ENCODE measurements at places on chromosomes 2 and 18.

- DNase-seq: no peak
These were observed 10.7 kb downstream of the DPP4 start for GRCh38 chr2:162063281-162063680.

DNA sequence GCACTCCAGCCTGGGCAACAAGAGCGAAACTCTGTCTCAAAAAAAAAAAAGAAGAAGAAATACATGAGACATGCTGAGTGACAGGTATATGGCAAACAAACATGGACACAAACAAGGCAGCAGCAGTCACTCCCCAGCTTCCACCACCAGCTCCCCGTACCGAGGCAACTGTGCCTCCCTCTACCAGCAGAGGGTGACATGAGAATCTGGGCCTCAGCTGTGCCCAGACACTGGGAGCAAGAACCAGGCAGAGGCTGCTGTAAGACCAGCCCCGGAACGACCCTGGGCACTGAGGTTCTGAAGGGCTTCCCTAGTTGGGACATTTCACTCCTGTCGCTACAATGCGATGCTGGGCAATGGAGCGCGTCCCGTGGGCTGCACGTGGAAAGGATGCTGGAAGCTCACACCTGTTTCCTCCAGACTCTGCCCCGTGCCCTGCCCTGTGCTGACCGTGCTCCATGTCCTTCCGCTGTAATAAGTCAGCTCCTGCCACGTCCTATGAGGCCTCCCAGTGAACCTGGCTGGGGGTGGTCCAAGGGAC, 37.1 kb downstream of the BOK start:
- no peak for DNase-seq

DNA sequence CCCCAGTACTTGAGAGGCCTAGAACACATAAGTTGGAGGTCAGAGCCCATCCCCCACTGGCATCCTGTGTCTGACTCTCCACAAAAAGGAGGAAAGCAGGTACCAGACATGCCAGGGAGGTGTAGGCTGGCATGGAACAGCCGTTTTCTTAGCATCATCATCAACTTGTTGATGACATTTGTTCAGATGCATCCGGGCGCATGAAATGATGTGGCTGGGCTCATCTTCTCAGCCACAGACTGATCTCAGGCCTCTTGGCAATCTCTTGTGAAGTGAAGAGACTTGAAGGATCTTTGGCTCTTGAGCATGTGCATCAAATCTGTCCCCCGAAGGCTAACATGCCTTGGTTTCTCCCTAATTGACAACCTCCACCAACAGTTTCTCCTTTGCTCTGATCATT, 243.3 kb downstream of the TSN start:
- DNase-seq: no peak

- DNase-seq: peak; percentile 48
These were observed 79.2 kb downstream of the LAMA1 start for GRCh38 chr18:7038330-7038851.

GRCh38 chr2:241796209-241796608, 12.8 kb upstream of the NEU4 start:
- DNase-seq: no peak

GRCh38 chr2:64277101-64277849, 133.1 kb upstream of the PELI1 start:
- DNase-seq: no peak

DNA sequence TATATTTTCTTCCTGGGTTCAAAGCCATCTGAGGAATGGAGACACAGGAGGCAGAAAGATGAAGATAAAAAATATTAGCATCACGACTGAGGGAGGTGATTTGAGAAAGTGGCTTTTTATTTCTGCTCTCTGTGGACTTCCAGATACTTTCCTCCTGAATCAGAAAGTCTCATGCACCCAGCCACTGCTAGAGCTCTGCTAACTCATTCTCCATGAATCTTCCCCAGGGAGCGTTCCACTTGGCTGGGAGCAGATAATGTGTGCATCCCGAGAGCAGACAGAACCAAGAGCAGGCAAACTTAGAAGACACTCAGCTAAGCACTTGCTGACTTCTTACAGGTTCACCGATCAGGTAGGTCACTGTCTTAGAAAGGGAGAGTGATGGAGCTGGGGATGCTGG, 264.1 kb upstream of the THUMPD2 start:
- no peak for DNase-seq

- DNase-seq: no peak
These were observed 14.7 kb downstream of the WNT10A start for GRCh38 chr2:218895326-218895725.

GRCh38 chr2:98859323-98859722, 76.7 kb downstream of the CRACDL start:
- DNase-seq: no peak

GRCh38 chr2:110674620-110675555, 3.0 kb downstream of the BUB1 start:
- peak; percentile 1 for DNase-seq

GRCh38 chr2:201406077-201406662, 45.1 kb downstream of the TRAK2 start:
- DNase-seq: no peak

GRCh38 chr2:120597595-120598193, 138.0 kb upstream of the GLI2 start:
- DNase-seq: no peak

- DNase-seq: no peak
These were observed 141.8 kb downstream of the CTIF start for GRCh38 chr18:48680339-48681250.

- no peak for DNase-seq
These were observed 64.9 kb downstream of the LNPK start for GRCh38 chr2:175937216-175937615.

DNA sequence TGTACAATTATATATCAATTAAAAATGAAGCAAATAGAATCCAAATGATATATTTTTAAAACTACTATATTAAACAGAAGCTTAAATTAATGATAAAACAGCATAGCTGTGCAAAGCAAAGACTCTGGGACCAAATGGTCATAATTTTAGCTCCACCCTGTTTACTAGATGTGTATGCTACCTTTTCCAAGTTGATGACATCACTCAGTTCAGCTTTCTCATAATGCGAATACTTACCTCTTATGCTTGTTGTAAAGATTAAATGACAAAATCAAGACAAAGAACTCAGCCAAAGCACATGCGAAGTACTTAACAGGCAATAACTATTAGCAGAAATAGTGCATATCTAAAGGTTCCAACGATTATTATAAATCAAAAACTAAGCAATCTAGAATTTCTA, 51.6 kb downstream of the LNPK start:
- no peak for DNase-seq

- no peak for DNase-seq
These were observed 21.9 kb downstream of the FOSL2 start for GRCh38 chr2:28414583-28414982.

GRCh38 chr2:35447215-35447614, 908.4 kb upstream of the CRIM1 start:
- no peak for DNase-seq

- DNase-seq: no peak
These were observed 17.5 kb downstream of the MGAT4A start for GRCh38 chr2:98713332-98714015.

DNA sequence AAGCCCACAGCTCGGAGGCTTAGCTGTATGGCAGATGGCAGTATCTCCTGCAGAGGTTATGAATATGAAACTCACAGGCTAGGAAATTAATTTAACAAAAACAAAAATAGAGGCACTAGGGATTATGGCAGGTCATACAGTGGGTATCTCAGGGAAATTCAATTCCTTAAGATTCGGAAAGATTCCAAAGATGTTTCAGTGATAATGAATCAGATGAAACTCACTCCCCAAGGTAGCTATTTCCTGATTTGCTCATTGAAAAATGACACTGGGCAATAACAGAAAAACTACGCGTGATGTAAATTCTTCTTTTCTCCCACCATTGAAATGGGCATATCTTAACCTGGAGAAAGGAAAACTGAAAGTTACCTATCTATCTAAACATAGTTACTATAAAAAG, 414.1 kb downstream of the STK39 start:
- DNase-seq: no peak

- DNase-seq: no peak
These were observed 28.9 kb upstream of the C2orf15 start for GRCh38 chr2:99112617-99113016.

DNA sequence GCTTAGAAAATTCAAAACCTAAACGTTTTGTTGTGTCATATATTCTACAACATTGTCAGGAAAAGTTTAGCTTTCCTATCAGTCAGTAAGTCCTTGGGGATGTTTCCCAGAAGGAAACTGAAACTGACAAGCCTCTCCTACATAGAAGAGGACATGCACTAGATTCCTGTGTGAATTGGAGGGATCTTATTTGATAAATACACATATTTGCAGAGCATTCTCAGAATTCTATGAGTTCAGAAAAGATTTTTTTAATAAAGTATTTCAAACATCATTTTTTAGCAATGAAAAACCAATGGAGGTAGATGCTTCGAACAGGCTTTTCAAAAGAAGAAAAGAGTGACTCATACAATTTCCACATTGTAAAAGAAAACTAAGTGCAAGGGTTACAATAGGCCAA, 1706.7 kb downstream of the SUCLG1 start:
- DNase-seq: no peak

GRCh38 chr2:95171902-95172301, 6.3 kb downstream of the ZNF2 start:
- DNase-seq: no peak

GRCh38 chr2:154670083-154670482, 28.4 kb upstream of the KCNJ3 start:
- DNase-seq: no peak

- no peak for DNase-seq
These were observed 293 bp upstream of the D2HGDH start for GRCh38 chr2:241734208-241734466.

DNA sequence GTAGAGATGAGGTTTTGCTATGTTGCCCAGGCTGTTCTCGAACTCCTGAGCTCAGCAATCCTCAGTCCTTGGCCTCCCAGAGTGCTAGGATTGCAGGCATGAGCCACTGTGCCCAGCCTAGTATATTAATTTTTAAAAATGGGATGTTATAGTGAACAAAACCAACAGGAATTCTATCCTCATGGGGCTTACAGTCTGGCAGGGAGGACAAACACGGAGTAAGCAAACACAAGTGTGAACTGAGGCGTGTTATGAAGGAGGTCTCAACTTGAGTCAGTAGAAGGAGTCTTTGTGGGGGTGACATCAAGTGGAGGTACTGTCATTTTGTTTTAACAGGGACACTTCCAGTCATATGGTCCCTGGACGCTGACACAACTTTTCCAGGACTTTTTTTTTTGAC, 33.1 kb downstream of the EMILIN2 start:
- DNase-seq: no peak

GRCh38 chr2:240463866-240464481, 28.5 kb downstream of the GPC1 start:
- no peak for DNase-seq

GRCh38 chr2:27653397-27653796, 10.0 kb downstream of the SUPT7L start:
- no peak for DNase-seq

DNA sequence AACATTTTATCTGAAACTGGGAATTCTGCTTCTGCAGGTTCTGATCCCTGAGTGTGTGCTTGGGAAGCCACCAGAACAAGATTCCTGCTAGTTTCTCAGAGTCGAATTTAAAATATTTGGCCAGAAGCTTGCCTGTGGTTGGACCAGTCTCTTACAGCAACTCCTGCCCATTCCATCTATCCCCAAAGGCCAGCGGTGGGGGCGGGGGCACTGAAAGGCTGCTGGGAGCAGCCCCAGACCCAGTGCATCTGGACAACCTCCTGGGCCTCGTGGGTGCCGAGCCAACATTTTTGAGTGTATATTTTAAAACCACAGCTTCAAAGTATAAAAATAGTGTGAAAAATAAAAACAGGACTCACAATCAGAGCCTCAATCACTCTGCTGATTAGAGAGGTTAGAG, 38.6 kb upstream of the ZFP36L2 start:
- DNase-seq: no peak

- DNase-seq: no peak
These were observed 21.9 kb upstream of the MTERF4 start for GRCh38 chr2:241123816-241124536.

DNA sequence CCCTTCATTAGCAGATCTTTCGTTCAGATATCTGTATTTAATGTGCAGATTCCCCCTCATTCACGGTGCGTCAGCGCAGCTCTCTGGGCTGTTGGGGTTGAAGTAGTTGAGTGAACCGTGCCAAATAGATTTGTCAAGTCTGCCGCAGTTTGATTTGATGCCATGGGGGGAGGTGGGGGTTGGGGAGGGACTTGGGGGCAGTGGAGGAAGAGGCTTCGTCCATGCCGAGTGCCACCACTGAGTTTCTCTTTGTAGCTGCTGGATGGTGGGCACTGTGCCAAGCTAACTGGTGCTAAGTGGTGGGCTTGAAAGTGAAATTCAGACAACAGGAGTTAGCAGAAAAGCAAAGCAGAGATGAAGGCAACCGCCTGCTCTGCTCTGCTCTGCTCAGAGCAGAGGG, 47.9 kb downstream of the NRP2 start:
- no peak for DNase-seq

DNA sequence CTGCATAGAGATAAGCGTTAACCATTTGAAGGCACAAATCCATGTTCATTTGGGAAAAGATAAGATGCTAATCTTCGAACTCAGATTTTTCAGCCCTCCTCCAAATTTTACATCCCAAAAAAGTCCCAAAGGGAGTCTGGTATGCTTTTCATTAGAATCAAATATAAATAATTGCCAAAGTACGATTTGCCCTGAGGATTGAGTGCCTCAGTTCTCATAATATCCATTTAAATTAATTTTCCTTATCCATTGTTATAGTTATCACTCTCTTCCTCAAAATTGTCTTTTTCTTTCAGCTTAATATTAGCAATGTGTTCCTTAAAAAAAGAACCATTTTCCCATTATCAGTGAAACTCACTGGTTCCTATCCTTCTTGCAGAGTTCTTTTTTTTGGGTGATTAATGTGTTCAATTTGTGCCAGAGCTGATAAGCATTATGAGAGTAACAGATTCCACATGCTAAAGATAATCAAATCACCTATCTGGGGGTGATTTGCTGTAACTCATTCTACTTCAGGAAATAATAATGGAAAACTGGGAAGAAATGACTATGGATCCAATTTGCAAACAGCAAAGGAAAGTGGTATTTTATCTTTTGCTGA, 686 bp downstream of the HNMT start:
- DNase-seq: no peak

- DNase-seq: no peak
These were observed 85.2 kb downstream of the SLC4A10 start for GRCh38 chr2:161709428-161709827.

GRCh38 chr2:212709280-212709679, 170.7 kb upstream of the ERBB4 start:
- DNase-seq: no peak

DNA sequence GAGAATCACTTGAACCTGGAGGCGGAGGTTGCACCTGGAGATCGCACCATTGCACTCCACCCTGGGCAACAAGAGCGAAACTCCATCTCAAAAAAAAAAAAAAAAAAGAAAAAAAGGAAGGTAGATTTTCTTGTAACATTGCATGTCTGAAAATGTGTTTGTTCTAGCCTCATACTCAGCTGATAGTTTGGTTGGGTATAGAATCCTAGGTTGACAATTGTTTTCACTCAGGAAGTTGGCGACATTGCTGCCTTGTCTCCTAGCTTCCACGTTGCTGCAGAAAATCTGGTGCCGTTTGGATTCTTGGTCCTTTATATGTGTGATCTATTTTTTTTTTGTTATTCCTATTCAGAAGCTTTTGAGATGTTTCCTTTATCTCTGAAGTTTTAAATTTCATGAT, 4.7 kb downstream of the ING5 start:
- no peak for DNase-seq

Data from NCI-H187 (cell line).